Hematopoietic multipotent progenitor cell treated with erythropoietin and hydrocortisone succinate and interleukin-3 and kit ligand, for 15 days (in vitro differentiated cells): ENCODE measurements at places on chromosomes 7 and 10.
A peak's percentile ranks its signal among the peaks of the same experiment; 100 is the strongest.

DNA sequence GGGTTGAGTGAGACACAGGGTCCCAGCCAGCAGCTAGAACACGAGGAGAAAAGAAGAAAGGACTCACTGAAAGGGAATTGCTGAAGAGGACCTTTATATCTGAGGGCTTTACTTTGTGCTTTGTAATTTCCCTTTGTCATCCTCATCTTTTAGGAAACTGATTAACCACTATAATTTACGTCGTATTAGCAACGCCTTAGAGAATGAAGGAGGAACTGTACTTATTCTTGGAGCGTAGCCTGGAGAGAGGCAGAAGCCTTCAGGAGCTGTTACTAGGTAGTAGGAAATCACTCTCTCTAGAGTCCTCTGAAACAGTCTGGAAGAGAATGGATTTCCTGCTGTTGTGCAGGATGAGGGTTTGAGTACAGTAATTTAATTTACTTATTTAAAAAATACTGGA lies 101.0 kb upstream of the STEAP1B start:
- no peak for DNase-seq

- DNase-seq, result no peak
These were observed 122.9 kb downstream of the NPY start for GRCh38 chr7:24406789-24407299.

DNA sequence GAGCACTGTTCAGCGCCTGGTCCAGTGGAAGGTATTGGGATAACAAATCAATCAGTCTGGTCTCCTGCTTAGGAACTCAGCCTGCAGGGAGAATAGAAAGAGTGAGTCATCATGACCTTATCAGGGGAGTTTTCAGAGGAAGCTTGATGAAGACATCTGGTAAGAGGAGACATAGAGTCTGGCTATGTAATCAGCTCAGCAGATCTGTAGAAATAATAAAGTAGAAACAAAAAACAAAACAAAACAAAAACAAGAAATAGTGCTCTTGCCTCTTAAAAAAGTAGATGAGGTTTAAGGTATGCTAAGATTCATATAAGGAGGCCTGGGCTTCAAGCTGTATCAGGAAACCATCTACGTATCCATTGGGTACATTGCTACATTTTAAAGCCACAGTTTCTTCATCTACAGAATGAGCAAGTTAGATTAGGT lies 14.4 kb downstream of the TAS2R41 start:
- no peak for DNase-seq

DNA sequence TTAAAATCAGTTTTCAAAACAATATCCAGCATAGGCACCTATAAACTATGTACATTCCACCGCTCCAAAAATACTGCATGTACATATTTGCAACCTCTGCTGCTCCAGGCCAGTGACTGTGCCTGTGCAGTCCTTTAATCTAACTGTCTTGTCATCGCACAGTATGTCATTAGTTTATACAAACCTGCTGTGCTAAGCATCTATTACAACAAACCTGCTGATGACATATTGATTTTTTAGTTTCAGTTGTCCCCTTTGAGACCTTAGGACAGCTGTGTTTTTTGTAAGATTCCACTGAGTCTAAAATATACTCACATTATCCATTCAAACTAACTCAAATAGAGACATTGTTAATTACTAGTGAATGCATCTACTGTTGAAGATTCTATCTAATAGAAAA lies 33.1 kb downstream of the SEMA3C start:
- no peak for DNase-seq

- DNase-seq, result no peak
These were observed 1191.1 kb downstream of the SORCS1 start for GRCh38 chr10:105973360-105973759.

GRCh38 chr7:64618785-64619456 lies 47.0 kb upstream of the ZNF107 start:
- peak; percentile 45 for DNase-seq

DNA sequence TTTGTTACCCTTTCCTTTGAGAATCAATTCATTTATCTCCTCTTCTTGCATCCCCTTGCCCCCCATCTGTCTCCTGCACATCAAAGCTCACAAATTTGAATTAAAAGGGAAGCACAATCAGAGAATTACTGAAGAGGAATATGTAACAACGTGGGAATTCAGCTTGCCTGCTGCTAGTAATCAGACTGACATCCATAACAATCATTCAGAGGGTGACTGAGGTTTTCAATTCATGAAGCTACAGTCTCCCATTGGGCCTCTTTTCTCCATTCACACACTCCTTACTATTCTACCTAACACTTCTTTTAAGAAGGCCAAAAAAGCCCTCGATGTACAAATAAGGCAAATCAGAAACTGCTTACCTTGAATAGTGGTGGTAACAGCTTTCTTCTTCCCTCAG lies 24.3 kb upstream of the DNA2 start:
- DNase-seq, result no peak
